Fibroblast of skin of scalp (primary cell): ENCODE measurements at places on chromosomes 13 and 19.
A peak's percentile ranks its signal among the peaks of the same experiment; 100 is the strongest.

DNA sequence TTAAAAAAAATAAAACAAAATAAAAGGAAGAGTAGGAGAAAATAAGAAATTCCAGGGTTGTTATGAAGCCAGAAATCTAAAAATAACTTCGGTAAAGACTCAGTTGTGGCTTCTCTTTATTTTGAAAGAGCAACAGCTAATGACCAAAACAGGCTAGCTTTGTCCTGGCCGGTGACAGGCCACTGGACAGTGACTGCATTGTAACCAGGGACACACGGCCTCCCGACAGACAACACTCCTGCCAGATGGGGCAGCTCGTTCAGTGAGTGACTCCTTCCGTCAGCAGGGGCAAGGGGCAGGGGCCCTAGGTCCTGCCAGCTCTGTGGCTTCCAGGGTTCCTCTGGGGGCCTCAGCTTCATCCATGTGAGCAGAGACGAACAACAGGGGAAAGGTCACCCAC, 173.4 kb downstream of the KATNAL1 start:
- DNase-seq, result peak; percentile 17

DNA sequence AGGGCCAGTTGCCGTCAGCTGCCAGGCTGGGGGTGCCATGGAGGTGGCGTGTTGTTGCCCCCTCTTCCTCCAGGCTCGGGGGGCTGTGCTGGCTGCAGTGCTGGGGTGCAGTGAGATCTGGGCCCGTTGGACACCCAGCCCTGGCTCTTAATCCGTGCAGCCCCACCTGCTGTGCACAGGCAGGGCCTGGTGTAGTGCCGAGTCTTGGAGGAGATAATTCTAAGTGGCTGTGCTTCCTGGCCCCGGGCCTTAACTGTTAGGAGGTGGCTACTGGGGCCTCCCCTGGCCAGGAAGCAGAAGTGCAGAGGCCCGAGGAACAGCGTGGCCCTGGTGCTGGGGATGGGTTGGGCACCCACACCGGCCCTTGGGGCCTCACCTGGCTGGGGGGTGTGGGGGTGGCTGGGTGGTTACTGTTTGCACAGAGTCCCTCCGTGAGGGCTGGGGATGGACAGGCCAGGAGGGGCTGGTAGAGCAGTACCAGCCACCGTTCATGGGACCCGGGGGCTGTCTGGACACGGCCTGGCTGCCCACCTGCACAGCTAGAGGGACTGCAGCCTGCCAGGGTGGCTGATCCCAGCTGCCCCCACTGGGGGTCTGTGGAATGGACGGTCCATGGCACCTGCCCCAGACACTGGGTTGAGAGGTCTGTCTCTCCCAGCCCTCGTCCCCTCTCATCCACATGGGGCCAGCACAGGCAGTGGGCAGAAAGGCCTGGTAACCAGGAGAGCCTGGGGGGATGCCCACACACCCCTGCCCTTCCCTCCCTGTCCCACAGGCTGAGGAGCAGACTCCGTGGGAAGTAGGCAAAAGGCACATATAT, 3.3 kb downstream of the GPX4 start:
- DNase-seq, result no peak

DNA sequence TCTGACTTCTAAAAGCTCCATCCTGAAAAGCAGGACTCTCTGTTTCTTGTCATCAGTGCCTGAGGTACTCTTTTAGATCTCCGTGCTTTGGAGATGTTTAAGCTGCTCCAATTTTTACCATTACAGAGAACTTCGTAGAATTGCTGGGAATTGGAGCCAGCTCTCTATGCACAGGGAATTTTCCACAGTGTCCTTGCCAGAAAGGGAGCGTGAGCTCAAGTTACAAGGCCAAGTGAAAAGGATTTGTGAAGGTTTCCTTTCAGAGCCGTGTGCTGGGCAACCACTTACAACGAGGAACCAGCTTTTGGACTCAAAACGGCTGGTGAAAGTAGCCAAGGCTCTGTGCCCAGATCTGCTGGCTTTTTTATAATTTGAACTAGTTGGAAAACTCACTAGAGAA, 82.6 kb downstream of the NUFIP1 start:
- no peak for DNase-seq

DNA sequence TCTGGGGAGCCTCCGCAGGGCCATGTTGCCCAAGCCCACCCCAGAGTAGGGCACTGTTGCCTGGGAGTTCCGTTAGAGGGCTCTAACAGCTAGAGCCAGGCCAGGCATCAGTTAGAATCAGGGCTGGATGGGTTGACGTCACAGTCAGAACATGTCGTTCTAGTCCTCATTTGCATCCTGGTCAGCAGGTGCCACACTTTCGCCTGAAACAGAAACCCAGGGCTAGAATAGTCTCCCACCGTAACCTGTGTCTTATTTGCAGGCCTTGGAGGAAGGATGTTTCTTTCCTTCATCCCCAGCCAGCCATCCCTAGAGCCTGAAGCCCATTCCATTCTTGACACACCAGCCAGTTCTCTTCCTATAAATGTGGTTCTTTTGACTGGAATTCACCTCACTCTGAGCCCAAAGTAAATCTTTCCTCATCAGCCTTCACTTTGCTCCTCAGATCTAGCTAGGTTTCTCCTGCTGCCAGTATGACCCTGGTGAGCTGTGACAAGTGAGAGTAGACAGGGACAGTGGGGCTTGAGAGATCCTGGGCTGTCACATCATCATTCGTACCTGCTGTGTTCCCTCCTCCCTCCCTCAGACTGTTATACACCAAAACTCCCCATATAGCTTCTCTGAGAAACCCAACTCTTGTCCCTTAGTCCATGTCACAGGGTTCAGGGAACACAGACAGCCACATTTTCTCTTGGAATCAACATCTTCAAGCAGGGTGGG, 12.2 kb upstream of the CCDC97 start:
- DNase-seq, result no peak

- DNase-seq, result peak; percentile 83
These were observed 51.5 kb downstream of the INSR start for GRCh38 chr19:7242601-7243258.

GRCh38 chr19:15536350-15536749, 28.0 kb downstream of the CYP4F22 start:
- DNase-seq, result no peak

DNA sequence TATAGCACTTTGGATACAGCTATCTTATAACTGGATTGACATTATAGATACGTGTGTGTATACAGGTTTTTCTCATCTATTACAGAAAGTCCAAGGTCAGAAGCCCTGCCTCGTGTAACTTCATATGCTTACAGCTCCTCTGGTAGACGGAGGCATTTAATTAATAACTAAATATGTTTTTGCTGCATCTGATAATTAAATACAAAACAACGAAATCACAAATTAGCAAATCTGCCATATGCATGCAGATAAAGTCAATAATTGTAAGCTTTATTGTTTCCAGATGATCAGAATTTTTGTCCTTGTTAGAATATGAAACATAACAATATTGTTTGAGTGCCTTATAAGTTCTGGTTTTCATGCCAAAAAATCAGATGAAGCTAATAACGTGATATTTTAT, 717.7 kb downstream of the LIG4 start:
- DNase-seq, result no peak

DNA sequence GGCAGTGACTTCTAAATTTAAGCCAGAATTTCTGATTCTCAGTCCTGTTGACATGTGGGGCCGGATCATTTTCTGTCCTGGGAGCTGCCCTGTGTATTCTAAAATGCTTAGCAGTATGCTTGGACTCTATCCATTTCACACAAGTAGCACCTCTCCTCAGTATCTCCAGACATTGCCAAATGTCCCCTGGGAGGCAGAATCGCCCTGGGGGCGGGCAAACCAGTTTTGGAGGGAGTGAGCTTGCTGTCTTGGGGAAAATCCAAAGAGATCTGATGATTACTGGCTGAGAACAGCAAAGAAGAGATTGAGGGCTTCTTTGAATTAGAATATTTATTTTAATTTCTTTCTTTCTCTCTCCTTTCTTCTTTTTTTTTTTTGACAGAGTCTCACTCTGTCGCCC, 16.4 kb downstream of the VAV1 start:
- DNase-seq, result no peak

DNA sequence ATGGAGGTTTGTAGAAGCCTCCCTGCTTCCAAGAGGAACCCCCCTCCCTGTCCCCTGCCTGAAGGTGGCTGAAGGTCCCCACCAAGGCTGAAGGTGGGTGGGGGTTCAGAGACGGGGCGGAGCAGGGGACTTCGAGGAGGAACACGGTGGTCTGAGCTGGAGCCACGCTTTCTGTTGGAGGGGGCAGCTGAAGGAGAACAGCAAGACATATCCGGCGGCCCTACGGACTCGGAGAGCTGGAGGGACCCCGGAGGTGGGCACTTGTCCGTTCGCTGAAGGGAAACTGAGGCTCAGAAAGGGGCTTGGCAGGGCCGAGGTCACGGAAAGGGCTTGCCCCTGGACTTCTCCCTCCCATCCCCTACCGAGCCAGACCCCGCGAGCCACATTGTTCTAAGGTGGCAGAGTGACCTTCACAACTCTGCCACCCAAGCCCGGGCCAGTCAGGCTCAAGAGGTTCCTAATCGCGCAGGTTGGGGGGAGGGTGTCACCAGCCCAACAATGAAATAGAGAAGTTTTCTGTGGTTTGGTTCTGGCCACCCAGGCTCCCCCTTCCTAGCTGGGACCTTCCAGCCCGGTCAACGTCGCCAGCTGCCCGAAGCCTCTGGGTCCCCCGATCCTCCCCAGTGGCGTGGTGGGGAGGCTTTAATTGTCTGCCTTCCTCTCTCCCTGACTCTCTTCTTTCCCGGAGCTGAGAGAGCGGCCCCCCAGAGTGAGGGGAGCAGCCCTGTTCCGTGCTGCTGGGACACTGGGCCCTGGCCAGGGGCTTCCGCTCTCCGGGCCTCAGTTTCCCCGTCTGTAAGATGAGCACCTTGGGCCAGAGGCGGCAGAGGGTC, 15.5 kb upstream of the KCNN1 start:
- DNase-seq, result no peak

DNA sequence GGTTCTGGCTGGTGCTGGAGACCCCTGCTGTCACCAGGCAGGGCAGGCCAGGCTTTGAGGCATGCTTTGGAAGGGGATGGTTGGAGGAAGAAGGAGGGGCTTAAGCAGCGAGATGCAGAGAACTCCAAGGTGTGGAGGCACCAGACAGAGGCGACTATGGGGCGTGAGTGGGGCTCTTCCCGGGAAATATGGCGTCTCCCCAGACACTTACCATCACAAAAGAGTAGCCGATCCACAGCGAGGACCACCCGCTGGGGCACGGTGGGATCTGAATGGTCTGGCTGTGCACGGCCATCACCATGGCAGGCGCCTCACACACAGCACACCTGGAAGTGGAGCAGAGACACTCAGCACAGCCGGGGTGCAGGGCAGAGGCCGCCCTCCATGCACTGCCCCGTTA, 151.9 kb downstream of the COL4A1 start:
- no peak for DNase-seq

DNA sequence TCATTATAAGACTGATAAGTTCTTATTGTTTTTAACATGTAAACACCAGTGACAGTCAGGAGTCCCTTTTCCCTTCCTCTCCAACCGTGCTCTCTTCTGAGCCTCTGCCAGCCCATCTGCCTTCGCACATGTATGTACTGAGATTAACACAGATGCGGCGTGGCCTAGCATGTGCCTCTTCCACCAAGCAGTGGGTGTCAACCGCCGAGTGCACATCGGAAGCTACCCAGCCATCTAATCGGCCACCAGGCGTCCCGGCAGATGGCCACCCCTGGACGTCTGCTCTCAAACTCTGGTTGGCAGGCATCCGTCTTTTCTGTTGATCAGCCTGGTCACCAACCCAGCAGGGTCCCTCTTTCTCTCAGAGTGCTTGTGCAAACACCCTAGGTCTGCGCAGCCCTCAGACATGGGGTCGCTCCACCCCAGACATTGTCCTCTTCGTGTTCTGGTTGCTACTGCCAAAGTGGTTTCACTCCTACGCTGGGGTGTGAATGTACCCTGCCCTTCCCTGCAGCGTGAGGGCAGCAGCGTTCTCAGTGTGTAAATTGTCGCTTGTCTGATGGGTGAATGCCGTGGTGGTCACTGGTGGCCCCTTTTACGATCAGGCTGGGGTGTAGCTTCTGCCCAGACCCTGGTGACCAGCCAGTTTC, 57.7 kb upstream of the LDLR start:
- no peak for DNase-seq
